ENCODE measurements at places on chromosomes 13 and 19. TPM values are rescaled to one million over a fixed set of nuclear protein-coding genes. Genes with fewer than 3 reads are reported as not detected.

The MYCBP2 gene
- 41.6 TPM for total RNA-seq

GRCh38 chr13:23849670-23850069, 39.5 kb downstream of the MIPEP start:
- no peak for DNase-seq

DNA sequence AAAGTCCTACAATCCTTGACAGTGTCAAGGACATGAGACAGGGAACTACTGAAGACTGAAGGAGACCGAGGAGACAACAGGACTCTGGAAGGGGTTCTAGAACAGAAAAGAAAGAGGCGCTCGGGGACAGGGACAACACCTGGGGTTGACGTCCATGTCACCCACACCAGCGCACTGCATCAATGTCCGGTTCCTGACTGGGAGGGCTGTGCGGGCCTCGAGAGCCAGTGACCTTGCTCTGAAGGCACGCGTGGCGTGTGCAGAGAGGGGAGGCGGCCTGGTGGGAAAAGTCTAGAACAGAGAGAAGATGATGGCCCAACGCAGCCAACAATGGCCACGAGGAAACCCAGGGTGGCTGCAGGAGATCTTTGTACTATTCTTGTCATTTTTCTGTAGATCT, 5.7 kb downstream of the CARS2 start:
- no peak for DNase-seq

GRCh38 chr13:23695711-23696464, 125.7 kb downstream of the TNFRSF19 start:
- DNase-seq, result no peak

DNA sequence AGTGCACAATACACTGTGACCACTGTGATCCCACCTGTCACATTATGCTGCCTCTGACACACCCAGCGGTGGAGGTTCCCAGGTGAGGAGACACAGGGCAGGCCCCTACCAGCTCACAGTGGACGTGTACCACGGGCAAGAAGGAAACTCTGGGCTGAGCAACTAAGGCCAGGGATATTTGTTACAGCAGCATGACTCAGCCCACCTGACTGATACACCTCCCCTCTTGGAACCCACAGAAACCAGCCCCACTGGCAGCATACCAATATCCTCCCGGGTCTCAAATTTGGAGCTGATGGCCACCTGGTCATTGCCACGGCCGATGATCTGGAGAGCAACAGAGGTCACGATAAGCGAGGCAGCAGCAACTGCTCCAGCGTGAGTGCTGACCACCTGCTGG, 14.9 kb downstream of the KLC3 start:
- no peak for DNase-seq

The ATP4B gene
- total RNA-seq, result not detected

GRCh38 chr19:41999071-41999877, 5.2 kb upstream of the ATP1A3 start:
- no peak for DNase-seq
